Sciatic nerve (tissue), 2 donors: ENCODE measurements at places on chromosomes 7 and 10. TPM values are rescaled to one million over a fixed set of nuclear protein-coding genes. Genes with fewer than 3 reads are reported as not detected.

DNA sequence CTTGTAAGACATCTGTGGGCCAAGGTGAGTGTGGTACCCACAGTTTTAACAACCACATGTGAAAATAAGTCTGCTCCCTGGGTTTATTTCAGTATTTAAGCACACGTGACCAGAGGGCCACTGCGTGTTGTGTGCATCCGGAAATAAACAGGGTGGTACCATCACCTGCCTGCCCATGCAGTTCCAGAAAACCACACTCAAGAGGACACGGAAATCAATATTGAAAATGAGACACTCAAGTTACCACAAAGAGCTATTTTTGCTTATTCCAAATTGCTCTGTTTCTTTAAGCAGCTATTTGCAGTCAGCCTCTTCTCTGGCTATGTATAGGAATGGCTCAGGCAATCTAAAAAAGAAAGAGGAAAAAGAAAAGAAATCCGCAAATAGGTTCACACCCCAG is 71.8 kb upstream of the LOXL4 start:
- DNase-seq: no peak

DNA sequence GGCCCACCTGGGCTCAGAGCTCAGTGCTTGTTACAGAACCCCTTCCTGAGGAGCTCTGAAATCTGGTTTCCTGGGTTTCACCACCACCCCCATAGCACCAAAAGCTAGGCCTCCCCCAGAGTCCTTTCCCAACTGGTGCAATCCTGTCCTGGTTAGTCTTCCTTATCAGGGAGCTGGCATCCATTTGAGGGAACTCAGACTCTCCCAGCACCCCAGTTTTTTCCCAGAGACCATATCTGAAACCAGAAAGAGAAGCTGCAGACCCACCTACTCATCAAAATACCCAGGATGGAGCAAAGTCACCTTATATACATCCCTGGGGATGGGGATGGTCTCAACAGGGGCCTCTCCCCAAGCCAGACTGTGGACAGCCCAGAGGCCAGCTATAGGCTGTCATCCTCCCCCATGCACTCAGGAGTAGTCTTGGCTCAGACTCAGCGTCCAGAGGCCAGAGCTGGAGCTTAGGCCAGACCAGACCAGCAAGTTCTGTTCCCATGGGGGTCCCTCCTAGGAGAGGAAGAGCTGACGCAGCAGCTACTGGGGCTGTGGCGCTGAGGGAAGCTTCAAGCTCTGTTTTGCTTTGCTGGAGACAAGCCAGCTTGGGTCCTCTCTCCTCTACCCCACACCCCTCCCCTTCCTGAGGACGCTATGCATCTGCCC is 3.0 kb downstream of the TBATA start:
- DNase-seq: no peak

BAIAP2L1 gene
- total RNA-seq: 5.1 TPM

ACBD7 gene
- total RNA-seq: 13.1 TPM

FRMPD2 gene
- total RNA-seq: 0.13 TPM

ATP6V0A4 gene
- not detected for total RNA-seq

- no peak for DNase-seq
Observed at GRCh38 chr10:15858861-15859281, 1.4 kb downstream of the MINDY3 start.

DNA sequence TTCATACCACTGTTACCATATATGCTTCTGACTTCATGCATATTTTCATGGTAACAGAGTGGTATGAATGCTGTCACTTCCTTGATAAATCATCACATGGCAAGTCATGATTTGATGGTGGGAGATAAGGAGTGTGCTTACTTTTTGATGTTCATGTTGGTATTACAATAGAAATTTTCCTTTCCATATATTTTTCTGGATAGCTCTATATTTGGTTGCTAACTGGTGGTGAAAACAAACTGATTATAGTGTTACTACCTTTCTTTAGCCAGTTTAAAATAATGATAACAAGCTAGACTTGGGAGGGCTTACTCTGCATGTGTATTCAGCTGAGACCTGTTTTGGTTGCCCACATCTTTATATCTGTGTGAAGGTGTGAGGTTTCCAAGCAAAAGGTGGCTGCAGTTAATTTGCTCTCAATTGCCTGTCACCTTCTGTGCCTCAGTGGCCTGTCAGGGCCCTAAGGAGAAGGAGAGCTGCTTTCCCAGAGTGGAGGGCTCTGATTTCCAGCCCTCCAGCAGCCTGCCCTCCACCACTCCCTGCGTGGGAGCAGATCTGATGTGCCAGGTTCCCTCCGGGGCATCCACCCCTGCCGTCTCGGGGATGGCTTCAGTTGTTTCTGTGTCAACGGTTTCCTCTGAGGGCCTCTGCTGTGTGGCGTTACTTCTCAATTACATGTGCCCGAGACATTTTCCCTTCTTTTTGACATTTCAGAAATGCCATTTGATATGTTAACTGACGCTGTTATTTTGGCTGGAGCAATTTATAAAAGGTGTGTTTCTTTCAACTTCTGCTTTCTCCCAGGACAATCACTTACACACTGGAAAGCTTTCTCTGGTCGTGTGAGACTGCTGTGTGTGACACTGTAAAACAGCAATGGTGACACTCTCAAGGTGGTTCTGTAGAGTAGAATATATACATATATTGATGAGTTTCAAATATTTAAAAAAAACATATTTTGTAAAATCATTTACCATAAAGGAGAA is 107.7 kb upstream of the KLF6 start:
- no peak for DNase-seq

DNA sequence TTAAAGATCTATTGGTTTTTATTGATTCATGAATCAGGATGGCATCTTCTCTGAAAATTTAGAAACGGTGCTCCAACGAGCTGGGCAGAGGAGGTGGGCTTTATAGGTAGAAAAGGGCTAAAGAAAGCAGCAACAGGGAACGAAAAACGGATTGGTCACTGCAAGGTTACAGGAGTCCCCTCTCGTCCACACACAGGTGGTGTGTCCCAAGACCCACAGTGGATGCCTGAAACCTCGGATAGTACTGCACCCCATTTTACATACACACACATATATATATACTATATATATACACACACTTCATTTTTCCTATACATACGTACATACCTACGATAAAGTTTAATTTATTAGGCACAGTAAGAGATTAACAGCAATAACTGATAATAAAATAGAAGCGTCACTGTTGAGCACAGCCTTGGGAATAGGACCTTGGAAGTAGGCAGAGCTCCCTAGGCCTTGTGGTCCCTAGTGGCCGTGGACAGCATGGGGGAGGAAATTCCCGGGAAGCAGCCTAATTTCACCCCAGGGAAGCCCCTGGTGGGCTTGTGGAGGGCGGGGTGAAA is 737 bp upstream of the NUB1 start:
- DNase-seq: no peak
